ENCODE measurements at places on chromosomes 2 and 18.
A peak's percentile ranks its signal among the peaks of the same experiment; 100 is the strongest.

- DNase-seq = no peak
Observed at GRCh38 chr2:128615571-128615970, 296.9 kb upstream of the HS6ST1 start.

GRCh38 chr2:61675204-61675603 lies 137.0 kb upstream of the XPO1 start:
- DNase-seq = no peak

- no peak for DNase-seq
Observed at GRCh38 chr2:218431878-218432277, 13.0 kb downstream of the VIL1 start.

- DNase-seq = no peak
Observed at GRCh38 chr2:221203125-221203524, 369.0 kb downstream of the EPHA4 start.

- DNase-seq = no peak
Observed at GRCh38 chr2:21276163-21276562, 152.4 kb downstream of the TDRD15 start.

GRCh38 chr2:185862657-185863398 lies 124.2 kb downstream of the FSIP2 start:
- no peak for DNase-seq

- no peak for DNase-seq
Observed at GRCh38 chr2:170170281-170171040, 7.5 kb upstream of the MYO3B start.

DNA sequence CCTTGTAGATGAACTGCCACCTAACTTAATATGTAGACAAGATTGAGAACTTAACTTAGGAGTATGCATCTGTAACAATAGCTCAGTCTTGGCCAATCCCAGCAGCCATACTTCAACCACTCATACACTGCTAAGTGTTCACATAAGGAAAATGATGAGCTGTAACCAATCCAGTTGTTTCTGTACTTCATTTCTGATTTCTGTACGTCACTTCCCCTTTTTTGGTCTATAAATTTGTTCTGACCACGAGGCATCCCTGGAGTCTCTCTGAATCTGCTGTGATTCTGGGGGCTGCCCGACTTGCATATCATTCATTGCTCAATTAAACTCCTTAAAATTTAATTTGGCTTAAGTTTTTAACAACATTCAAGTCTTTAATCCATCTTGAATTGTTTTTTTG lies 6.4 kb downstream of the SH3YL1 start:
- DNase-seq = no peak

DNA sequence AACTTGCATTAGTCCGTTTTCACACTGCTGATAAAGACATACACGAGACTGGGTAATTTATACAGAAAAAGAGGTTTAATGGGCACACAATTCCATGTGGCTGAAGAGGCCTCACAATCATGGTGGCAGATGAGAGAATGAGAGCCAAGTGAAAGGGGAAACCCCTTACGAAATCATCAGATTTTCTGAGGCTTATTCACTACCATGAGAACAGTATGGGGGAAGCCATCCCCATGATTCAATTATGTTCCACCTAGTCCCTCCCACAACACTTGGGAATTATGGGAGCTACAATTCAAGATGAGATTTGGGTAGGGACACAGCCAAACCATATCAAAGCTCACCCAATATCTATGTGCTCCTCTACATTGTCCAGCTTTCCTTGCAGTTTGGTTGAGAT lies 16.0 kb upstream of the SERPINE2 start:
- DNase-seq = no peak

DNA sequence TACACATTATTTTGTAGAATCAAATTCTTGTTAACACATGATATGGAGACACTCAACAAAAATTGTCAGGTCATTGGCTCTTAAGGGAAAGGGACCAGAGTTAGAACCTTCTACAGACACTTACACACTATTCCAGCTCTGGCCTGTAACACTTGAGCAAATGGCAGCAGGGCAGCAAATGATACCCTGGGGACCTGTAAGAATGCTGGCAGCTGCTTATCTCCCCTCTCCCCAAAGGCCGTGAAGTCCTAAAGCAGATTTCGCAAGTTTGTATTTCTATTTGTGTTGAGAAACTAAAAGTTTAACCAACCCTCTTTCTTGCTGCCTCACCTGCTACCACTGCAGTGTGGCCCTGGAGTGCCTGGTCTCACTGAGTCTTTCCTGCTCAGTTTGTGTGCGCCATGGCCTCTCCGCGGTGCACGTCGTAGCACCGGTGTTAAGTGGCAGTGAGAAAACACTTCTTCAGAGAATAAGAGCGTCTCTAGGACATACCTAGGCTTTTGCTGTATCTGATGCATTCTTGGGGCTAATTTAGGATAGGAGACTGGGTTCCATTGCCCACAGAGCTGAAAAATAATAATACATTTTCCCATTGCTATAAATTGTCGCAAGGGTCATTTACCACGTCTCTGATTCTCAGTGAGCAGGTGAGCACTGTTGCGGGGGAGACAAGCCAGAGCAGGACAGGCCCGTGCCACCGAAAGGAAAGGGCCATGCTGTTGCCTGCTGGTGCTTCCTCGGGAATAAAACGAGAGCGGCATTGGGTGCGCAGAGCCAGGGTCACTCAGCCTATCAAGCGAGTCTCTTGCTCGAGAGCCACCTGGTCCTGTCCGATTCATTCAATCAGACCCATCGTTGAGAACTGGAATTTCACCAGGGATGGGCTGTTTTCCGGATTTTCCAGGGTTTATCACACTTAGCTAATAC lies 204.9 kb downstream of the PTGR3 start:
- DNase-seq = no peak

GRCh38 chr2:28586867-28587266 lies 91.0 kb downstream of the PLB1 start:
- DNase-seq = no peak

DNA sequence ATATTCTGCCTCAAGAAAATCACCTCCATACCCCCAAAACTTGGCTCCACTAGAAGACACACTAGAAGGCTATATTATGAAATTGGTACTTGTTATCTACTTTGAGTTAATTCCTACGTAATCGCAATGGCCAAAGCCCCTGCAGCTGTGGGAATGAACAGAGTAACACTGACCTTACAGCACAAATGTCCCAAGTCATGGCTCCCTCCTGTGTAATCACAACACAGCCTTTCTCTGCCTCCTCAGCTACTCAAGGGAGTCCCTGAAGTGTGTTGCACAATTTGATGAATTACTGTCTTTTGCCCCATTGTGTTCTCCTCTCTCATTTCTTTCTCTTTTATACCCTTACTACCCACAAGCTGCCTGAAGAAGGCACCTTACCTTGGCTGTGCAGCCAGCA lies 375.2 kb downstream of the ARHGAP15 start:
- DNase-seq = no peak

GRCh38 chr2:189157456-189157855 lies 22.1 kb downstream of the COL5A2 start:
- DNase-seq = no peak

DNA sequence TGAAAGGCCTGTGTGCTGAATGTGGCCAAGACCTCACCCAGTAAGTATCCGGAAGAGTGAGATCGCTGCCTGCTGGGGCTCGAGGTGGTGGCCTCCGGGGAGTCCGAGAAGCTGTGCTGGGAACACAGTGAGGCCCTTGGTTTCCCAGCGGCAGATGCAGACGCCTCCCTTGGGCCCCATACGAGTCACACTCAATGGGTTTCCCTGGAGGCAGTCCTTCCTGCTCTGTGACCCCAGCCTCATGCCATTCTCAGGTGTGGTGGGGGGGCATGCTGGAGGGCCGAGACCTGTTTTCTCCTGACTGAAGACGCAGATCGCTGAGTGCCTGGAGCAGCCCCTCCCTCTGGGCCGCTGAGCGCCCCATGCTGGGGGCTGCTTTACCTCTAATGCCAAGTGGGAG lies 15.7 kb downstream of the CTDP1 start:
- DNase-seq = no peak

DNA sequence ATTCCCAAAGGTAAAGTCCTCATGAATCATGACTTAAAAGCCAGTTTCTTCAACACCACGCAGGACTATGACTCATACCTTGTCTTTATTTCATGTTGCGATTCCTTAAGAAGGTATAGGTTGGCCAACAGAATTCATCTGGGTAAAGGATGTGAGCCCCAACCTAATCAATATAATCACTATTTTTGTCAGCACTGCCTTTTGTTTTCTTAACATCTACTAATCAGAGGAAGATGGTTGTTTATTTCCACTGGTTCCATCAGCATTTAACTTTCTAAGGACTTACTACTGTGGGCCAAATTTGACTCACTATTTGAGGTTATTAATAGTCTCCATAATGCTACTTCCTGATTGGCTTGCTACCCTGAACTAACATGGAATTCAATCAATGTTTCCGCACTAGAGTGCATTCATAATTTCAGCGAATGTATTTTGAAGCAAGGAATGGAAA lies 78.6 kb downstream of the SCG2 start:
- DNase-seq = no peak

DNA sequence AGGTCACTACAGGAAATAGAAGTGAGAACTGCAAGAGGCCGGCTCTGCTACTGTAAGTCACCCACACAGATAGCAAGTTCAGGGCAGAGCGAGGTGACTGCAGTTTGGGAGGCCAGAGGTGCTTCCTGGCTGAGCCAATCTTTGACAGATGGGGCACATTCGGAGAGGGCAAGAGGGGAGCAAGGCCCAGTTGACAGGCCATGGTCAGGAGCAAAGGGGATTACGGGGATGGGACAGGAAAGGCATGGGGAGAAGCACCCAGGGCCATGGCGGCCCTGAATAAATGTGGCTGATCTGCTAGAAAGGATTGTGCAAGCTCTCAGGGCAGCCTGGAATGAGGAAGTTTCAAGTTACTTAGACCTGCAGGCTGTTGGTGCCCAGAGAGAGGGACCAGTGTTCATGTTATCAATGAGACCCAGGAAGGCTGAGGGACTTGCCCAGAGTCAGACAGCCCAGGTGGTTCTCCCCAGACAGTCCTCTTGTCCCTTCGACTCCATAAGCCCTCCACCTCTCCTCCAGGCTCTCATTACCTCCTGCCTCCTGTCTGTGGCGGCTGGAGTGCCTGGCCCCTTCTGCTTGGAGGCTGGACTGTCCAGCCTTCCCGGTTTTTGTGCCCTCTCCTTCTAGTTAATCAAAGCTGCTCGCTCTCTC lies 123.3 kb downstream of the CTIF start:
- DNase-seq = peak; percentile 29

All from neural progenitor cell (in vitro differentiated cells).